ENCODE measurements at places on chromosomes 16 and 17.
A peak's percentile ranks its signal among the peaks of the same experiment; 100 is the strongest.

- no peak for DNase-seq
Observed at GRCh38 chr17:78537217-78537860, 39.9 kb downstream of the DNAH17 start.

GRCh38 chr16:81204798-81205680 is 33.5 kb upstream of the BCO1 start:
- DNase-seq, result no peak

DNA sequence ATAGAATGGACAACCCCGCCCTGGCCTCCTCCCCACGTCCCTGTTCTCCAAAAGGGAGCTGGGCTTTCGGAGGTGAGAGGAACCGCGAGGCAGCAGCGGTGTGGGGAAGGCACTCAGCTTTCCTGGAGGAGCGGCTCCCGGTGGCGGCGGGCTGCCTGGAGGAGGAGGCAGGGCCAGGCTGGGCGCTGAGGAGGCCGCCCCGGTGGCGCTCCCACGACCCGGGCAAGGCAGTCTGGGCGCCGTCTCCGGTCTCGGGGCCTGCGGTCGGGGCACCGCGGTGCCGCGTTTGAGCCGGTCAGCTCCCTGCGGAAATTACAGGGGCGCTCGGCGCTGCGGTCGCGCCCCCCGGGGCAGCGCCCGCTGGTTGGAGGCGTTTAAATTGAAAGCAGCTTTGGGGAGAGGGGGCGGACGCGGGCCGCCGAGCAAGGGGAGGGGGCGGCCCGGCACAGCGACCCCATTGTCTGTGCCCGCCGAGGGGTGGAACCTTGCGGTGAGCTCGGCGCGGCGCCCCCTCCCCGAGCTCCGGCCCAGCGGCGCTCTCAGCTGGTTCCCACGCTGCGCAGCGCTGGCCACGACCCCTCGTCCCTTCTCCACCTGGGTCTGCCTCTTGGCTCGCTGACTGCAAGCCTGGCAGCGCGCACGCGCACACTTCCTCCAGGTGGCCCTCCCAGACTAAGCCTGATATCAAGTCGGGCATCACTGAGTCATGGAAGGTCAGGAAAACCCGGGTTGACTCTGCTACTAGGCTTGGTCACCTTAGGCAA is 58.7 kb upstream of the DLX4 start:
- no peak for DNase-seq

GRCh38 chr16:86252596-86252995 is 257.7 kb upstream of the FOXF1 start:
- DNase-seq, result no peak

GRCh38 chr17:16662936-16663335 is 9.3 kb upstream of the ZNF624 start:
- no peak for DNase-seq

DNA sequence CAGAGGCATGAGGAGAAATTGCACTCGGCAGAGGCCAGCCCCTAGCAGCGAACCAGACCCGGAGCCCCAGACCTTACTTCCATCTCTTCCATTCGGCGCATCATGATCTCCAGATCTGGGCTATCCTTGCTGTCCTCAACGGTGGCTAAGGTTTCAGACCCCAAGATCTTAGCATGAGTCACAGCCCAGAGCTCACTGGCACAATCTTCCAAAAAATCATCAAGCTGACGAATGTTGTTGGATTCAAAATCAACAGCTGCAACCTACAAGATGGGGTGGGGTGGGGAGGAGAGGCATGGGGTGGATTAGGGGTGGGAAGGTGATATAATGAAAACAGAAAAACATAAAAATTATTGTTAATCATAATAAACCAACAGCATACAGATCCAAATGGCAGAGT is 39.7 kb upstream of the PITPNM3 start:
- DNase-seq, result no peak

GRCh38 chr17:8944748-8945147 is 20.8 kb downstream of the PIK3R5 start:
- DNase-seq, result peak; percentile 19

- DNase-seq, result no peak
Observed at GRCh38 chr17:78789663-78790181, 7.6 kb upstream of the CYTH1 start.

DNA sequence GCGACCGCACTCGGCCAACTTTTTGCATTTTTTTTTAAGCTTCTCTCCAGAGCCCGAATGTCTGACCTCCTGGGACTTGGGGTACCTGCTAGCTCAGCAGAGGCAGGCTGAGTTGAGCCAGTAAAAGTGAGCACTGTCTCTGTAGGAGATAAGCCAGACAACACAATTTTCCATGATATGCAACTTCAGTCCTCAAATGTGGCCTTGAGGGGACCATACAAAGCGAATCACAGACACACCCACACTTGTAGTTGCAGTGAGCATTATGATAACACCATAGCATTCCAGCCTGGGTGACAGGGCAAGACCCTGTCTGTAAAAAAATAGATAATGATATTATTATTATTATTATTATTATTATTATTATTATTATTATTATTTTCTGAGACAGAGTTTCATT is 2.6 kb downstream of the DPEP2 start:
- DNase-seq, result no peak

DNA sequence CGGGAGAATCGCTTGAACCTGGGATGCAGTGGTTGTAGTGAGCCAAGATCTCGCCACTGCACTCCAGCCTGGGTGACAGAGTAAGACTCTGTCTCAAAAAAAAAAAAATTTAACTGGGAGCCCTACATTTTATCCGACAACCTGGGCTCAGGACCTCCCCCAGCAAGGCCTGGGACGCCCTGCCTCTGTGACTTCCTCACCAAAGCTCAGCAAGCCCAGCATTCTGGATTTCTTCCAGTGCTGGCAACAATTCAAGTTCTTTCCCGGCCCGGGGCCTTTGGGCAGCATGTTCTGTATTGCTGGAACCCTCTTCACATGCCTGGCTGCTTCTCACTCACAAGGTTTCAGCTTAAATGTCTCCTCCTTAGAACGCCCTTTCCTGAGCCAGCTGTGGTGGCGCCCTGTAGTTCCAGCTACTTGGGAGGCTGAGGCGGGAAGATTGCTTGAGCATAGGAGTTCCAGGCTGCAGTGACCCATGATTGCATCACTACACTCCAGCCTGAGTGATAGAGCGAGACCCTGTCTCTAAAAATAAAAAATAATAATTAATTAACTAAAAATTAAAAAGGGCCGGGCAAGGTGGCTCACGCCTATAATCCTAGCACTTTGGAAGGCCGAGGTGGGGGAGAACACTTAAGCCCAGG is 15.9 kb upstream of the MEIOB start:
- DNase-seq, result no peak

GRCh38 chr17:80573701-80574100 is 29.1 kb downstream of the RPTOR start:
- no peak for DNase-seq

DNA sequence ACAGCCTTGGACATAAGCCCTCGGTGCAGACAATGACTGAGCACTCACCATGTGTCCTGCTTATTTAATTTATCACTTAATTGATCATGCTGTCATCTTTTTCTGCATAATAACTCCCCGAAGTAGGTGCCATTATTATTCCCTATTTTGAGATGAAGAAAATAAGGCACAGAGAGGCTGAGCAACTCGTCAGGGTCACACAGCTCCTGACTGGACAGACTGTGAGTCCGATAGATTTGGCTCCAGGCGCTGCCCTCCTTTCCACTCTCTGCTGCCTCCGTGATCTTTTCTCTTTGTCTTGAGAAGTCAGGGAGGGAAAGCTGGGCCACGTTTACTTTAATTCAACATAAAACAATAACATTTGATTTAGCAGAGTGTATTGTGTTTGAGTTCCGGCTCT is 19.0 kb upstream of the N4BP1 start:
- DNase-seq, result no peak

DNA sequence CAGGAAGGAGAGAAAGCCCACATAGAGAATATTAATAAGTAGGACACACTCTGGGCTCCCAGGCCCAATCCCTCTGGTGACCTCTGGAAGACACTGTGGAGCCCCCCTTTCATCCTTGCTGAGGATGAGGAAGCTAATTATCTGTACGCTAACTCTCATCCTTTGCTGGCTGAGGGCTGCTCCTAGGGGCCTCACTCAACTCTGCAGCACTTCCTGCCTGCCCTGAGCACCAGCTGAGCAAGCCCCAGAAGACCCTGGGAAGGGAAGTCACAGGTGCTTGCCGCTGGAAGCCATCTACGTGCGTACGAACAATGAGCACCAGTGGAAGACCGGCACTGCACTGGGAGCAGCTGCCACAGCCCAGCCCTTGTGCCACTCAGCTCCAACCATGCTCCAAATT is 145.8 kb upstream of the CDH5 start:
- DNase-seq, result peak; percentile 14

GRCh38 chr16:80681436-80681835 is 123.0 kb downstream of the CDYL2 start:
- DNase-seq, result no peak

DNA sequence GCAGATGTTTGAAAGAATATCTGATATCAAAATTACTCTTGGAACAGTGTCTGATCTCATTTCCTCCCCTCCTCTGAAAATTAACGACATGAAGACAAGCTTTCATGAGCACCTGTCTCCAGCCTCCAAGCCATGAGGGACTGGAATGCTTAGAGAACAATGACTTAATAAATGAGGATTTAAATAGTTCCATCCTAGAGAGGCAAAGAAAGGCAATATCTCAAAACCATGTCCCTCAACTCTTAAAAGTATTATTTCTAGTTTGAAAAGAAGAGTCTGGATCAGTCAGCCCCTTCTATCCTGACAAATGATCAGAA is 137.5 kb downstream of the ANKFN1 start:
- no peak for DNase-seq

DNA sequence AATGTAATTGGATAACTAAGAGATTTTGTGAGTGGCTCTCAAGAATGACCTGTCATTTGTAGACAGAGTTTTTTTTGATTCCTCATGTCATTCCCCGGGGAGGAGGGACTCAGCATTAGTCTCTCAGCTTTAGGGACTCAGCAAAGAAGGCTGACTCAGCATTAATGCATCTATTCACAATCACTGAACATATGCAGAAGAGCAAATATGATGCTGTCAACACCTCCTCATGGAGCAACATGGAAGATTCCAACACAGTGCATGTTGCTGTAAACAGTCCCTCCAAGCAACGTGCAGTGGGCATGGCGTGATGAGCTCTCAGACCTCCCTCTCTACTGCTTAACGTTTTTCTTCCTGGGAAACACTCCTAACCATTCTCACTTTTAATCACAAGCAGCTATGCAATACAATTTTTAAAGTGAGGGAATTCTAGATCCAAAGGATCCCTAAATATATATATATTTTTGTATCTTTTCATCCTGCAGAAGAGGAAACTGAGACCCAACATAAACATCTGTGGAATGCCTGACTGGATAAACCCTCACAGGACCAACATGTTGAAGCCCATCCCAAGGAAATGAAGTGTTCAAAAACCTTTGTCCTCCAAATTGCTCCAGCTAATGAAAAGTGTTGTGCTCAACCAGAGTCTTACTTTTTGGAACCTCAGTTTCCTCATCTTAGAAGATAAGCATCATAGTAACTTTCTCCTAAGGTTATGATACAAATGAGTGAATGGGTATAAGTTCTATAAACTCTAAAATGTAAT is 38.9 kb downstream of the TMEM100 start:
- no peak for DNase-seq
